Cardiac muscle cell (in vitro differentiated cells and primary cell): ENCODE measurements at places on chromosomes 2 and 18. TPM values are rescaled to one million over a fixed set of nuclear protein-coding genes. Genes with fewer than 3 reads are reported as not detected.

The ZC3H15 gene
- 30.2 and 50.8 TPM in 2 replicates for total RNA-seq

The C2orf80 gene
- total RNA-seq, result not detected in 2 replicates

The UGT1A5 gene
- not detected in 2 replicates for total RNA-seq

The IL36B gene
- not detected in 2 replicates for total RNA-seq

The SERPINB12 gene
- total RNA-seq, result not detected in 2 replicates

The BCL11A gene
- total RNA-seq, result 15.7 and 17.1 TPM in 2 replicates

The LRATD1 gene
- 1.1 and 1.5 TPM in 2 replicates for total RNA-seq

The GNAL gene
- total RNA-seq, result 10.4 and 13.3 TPM in 2 replicates

The ONECUT2 gene
- 0.03 and 0.04 TPM in 2 replicates for total RNA-seq

- peak overlapping the region; percentile 79 for H3K27ac ChIP-seq
- DNase-seq, result no peak
- H3K4me1 ChIP-seq, result peaks cover 22% of the 10 kb centered on the region
- no peaks in the 10 kb centered on the region for H3K36me3 ChIP-seq
- no peaks in the 10 kb centered on the region for H3K27me3 ChIP-seq
Measured at GRCh38 chr2:190879474-190880377, 895 bp upstream of the GLS start.

DNA sequence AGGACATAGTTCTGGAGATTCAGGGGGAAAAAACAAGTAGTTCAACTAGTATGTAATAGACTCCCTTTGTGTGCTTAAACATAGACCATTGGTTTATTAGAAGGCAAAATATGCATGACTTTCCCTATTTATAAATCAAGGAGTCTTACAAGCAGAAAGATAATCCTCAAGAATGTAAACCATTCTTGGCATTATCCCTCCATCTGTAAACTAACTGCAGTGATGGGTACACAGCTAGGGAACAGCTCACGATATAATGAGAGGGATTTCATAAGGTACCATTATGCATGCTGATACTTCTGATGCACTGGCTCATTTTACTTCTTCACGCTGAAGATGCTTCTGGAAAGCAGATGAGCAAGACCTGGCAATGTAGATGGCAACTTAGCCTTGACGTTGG, 878 bp downstream of the FBXO15 start:
- H3K4me3 ChIP-seq, result peak overlapping the region; percentile 86
- DNase-seq, result no peak
- H3K27ac ChIP-seq, result no peak overlapping the region
- H3K4me1 ChIP-seq, result peaks cover 12% of the 10 kb centered on the region
- no peaks in the 10 kb centered on the region for H3K36me3 ChIP-seq
- peaks cover 6% of the 10 kb centered on the region for H3K27me3 ChIP-seq

DNA sequence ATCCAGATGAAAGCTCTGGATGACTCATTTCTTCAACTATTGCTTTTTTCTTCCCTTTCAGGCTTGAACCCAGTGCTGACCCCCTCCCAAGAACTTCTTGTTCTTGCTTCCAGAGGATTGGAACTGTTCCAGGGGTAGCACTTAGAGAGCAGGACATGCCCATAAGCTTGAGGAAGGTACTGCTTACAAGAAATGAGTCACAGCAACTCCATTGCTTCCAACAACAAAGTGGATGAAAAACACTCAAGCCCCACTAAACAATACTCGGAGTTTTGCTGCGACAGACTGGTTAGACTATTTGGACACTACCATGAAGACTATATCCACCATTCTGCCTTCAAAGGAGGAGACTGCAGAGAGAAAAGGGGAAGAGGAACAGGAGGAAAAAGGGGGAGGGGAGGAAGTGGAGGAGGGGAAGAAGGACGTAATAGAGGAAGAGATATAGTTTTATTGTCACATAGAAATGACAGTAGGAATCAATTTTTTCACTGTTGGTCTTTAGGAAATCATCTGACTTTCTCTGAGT, 1.6 kb upstream of the EPC2 start:
- no peaks in the 10 kb centered on the region for H3K36me3 ChIP-seq
- peaks cover 9% of the 10 kb centered on the region for H3K4me1 ChIP-seq
- no peak overlapping the region for H3K4me3 ChIP-seq
- H3K27me3 ChIP-seq, result peaks cover 21% of the 10 kb centered on the region
- H3K27ac ChIP-seq, result no peak overlapping the region

DNA sequence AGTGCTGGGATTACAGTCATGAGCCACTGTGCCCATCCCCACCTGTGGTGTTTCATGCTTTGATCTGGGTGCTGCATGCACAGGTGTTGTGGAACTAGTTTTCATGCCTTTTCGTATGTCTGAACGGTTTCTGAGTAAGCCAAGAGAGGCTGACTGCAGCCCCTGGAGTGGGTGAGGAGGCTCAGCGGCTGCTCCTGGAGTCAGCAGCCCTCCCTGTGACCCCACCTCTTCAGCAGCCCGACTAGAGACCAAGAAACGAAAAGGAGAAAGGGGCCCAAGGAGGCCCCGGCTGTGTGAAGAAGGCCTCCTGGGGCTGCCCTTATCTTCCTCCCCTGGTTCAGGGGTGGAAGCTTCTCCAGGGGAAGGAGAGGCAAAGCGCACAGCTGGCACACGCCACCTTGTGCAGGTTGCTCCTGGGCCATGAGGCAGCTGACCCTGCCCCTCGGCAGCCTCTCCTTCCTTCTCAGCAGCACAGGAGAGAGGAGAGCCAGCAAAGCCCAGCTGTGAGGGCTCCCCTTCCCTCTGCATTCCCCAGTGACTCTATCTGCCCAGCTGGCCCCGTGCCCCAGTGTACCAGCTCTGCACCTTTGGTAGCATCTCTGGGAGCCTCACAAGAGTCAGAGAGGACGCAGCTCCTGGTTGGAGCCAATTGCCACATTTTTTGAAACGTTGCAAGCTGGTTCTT, 182.5 kb upstream of the HS6ST1 start:
- no peaks in the 10 kb centered on the region for H3K27me3 ChIP-seq
- no peak for DNase-seq
- no peak overlapping the region for H3K4me3 ChIP-seq
- peaks cover 27% of the 10 kb centered on the region for H3K4me1 ChIP-seq

- peaks cover 8% of the 10 kb centered on the region for H3K4me1 ChIP-seq
- H3K27ac ChIP-seq, result no peak overlapping the region
- H3K27me3 ChIP-seq, result no peaks in the 10 kb centered on the region
- no peak overlapping the region for H3K4me3 ChIP-seq
- DNase-seq, result no peak
Measured at GRCh38 chr2:182220335-182220734, 206.5 kb downstream of the PDE1A start.

GRCh38 chr2:28809927-28810326, 707 bp upstream of the SPDYA start:
- H3K27ac ChIP-seq, result no peak overlapping the region
- H3K36me3 ChIP-seq, result peaks cover 3% of the 10 kb centered on the region
- H3K4me1 ChIP-seq, result no peaks in the 10 kb centered on the region
- no peak for DNase-seq
- peaks cover 10% of the 10 kb centered on the region for H3K27me3 ChIP-seq
- H3K4me3 ChIP-seq, result peak overlapping the region; percentile 33

DNA sequence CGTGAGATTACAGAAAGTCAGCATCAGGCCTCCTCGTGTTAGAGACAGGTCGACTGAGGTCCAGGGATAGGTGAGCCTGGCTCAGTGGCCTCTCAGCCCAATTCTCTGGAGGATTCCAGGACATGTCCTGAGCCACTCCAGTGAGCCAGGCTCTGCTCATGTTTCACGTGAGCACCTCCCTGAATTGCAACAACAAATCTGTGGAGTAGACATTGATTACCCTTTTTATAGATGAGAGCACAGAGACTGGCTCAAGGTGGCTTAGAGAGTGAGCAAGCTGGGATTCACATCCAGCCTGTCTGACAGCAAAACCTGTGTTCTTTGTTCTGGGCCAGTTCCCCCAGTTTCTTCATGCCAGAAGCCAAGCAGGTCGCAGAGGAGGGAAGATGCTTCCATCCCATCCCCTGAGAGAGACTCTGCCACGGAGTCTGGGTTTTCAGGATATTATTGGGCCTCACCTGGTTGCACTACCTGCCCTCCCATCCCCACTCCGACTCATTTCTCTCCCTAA, 46.4 kb downstream of the HS1BP3 start:
- no peaks in the 10 kb centered on the region for H3K36me3 ChIP-seq
- no peak for DNase-seq
- H3K4me3 ChIP-seq, result no peak overlapping the region
- no peak overlapping the region for H3K27ac ChIP-seq

- no peak overlapping the region for H3K4me3 ChIP-seq
- no peak overlapping the region for H3K27ac ChIP-seq
- no peaks in the 10 kb centered on the region for H3K27me3 ChIP-seq
- DNase-seq, result no peak
Measured at GRCh38 chr2:148244593-148245292, 223.9 kb downstream of the MBD5 start.
